ENCODE measurements at places on chromosomes 5 and 9. TPM values are rescaled to one million over a fixed set of nuclear protein-coding genes. Genes with fewer than 3 reads are reported as not detected.

DNA sequence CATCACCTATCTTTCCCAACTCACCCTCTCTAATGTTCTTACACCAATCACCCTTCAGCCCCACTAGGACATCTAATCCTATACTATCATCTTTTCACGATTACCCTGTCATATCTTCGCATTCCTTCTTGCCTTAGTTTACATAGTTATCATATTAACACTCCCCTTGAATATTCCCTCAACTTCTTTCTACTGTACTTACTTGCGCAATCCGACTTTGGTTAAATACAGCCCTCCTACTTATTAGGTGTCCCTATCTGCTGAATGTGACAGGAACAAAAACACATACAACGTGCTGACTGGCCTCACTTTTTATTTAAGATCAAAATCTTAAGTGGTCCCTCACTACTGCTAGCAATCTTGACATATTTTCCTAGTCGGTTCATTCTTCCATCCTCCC, 19.5 kb upstream of the HK3 start:
- DNase-seq = no peak

SPATA6L gene
- 0.47 TPM for polyA plus RNA-seq

LRRC19 gene
- polyA plus RNA-seq = 0.11 TPM

GRM6 gene
- 0.81 TPM for polyA plus RNA-seq

DNA sequence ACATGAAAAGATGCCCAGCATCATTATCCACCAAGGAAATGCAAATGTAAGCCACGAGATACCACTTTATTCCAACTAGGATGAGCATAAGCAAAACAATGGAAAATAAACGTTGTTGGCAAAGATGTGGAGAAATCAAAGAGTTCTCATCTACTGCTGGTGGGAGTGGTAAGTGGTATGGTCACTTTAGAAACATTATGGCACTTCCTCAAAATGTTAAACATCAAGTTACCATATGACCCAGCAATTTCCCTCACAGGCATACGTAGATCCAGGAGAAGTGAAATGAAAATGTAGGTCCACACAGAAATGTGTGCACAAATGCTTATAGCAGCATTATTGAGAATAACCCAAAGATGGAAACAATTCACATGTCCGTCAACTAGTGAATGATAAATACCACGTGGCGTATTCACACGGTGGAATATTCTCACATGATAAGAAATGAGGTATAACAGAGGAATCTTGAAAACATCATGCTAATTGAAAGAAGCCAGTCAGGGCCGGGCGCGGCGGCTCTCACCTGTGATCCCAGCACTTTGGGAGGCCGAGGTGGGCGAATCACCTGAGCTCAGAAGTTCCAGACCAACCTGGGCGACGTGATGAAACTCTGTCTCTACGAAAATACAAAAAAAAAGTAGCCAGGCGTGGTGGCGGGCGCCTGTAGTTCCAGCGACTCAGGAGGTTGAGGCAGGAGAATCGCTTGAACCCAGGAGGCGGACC, 16.4 kb upstream of the FLT4 start:
- no peak for DNase-seq

GABRP gene
- 0.90 TPM for polyA plus RNA-seq

SLC34A1 gene
- not detected for polyA plus RNA-seq

SNAPC3 gene
- 28.2 TPM for polyA plus RNA-seq

DNA sequence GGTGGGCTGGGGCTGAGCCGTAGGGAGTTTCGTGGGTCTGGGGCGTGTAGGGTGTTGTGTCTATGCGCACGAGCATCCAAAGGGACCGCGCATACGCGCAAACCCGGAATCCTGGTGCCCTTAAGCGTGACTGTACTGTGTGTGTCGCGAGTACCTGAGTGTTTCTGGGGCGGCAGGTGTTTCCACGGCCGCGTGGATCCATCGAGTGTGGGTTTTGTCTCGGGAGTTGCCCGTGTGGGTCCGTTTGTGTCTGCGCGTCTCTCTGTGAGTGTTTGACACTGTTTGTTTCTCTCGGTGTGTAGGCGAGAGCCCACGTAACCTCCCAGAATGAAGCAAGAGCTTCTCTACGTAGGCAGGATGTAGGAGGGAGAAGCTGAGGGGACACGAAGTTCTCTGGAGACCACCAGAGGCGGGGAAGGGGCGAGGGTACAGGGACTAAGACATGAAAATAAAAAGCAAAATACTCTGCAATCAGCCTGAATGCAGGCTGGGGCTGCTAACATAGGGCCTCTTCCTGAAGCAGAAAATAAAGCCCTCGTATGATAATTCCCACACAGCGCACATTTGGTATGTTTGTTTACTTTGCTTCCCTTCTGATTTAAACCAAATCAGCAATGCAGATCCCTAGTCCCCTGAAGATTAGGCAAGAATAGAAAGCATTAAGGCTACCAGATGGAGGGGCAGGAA, 588 bp upstream of the BRINP1 start:
- DNase-seq = no peak

DNA sequence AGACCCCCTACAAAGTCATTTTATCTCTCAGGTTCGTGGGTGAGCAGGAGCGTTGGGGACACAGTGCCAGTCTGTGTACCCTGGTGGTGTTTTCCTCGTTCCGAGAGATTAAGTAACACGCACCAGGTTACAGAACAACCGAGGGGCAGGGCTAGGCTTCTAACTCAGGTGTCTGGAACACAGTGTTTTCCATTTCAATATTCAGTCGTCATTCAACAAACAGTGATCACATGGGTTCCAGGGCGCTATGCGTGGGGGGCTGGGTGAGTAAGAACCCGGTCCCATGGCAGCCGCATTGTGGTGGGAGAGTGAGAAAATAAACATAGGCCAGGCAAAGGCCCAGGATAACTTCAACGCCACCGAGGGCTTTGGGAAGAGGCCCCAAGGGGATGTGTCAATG, 55.9 kb upstream of the RNU6ATAC start:
- no peak for DNase-seq

GRCh38 chr5:91219803-91220371, 163.2 kb downstream of the ARRDC3 start:
- DNase-seq = no peak

DNA sequence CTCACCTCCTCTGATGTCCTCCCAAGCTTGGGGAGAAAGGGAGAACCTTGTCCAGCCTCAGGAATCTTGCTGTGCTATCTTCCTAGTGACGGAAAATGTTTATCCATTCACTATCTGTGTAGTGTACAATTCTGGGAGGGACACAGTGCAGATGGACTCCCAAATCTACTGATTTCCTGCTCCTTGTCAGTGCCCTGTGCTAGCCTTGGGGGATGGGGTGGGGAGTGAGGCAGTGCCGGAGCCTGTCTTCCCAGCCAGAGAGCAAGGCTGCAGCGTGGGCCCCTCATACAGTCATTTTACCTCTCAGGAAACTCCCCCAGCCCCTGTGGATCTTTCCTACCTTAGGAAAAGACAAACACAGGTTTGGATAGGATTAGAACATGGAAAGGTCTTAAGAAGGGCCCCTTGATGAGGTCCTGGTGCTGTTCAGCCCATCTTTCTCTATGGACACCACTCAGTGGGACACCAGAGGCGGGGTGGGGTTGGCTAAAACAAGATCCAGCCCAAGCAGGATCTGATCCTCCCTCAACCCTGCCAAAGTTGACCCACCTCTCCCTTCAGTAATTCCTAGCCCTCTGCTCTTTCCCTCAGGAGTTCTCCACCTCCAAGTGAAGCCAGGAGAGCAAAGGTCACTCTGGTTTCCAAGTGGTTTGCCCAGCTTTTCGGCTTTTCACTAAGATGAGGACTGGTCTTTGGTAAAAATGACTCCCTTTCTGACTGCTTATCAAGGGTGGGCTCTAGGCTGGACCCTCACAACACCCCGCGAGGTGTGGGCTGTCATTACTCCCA, 3.4 kb downstream of the DOLK start:
- DNase-seq = no peak

DNA sequence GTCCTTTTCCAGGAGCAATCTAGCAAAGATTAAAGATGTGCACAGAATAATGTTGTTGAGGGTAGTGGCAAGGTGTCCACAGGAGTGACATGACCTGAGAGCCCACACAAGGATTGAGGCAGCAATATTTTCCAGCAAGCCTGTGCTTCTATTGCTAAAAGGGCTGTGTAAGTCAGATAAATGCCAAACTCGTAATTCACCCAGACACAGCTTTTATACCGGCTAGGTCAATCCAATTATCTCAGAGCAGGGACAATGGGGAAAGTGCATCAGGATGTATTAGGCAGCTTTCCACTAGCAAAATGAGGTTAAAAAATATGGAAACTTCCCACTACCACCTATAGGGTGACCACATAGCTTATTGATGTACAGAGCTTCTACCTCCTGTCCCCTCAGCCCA, 34.8 kb upstream of the RAB3C start:
- DNase-seq = no peak

DNA sequence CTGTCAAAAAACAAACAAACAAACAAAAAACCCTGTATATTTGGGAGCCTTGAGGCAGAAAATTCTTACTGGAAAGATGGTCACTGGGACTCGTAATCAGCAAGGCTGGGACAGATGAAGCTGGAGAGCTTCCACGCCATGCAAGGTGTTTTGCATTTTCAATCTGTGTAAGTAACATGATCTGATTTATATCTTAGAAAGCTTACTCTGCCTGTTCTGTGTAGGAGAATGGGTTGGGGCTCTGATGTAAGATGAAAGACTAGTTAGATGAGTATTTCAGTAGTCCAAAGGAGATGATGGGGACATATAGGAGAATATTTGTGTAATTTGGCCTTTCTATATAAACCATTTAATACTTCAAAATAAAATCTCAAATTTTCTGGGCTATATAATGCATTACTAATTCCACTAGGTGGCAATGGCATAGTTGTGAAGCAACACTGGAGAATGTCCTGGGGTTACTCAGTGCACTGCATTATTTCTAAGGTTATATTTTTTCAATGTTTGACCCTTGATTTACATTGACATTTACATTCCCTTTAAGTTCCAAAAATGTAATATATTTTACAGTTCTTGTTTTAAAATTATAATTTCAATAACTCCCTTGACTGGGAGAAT, 21.9 kb upstream of the FSD1L start:
- no peak for DNase-seq

GRCh38 chr5:61498121-61498520, 166.1 kb downstream of the ZSWIM6 start:
- DNase-seq = no peak

LCN2 gene
- 1.1 TPM for polyA plus RNA-seq

MGAT4B gene
- 60.7 TPM for polyA plus RNA-seq

SLC2A6 gene
- polyA plus RNA-seq = 1.2 TPM

MRPL36 gene
- 30.9 TPM for polyA plus RNA-seq

POLR3G gene
- 1.8 TPM for polyA plus RNA-seq

GRCh38 chr9:71721855-71722254, 46.5 kb downstream of the CEMIP2 start:
- DNase-seq = no peak

DNA sequence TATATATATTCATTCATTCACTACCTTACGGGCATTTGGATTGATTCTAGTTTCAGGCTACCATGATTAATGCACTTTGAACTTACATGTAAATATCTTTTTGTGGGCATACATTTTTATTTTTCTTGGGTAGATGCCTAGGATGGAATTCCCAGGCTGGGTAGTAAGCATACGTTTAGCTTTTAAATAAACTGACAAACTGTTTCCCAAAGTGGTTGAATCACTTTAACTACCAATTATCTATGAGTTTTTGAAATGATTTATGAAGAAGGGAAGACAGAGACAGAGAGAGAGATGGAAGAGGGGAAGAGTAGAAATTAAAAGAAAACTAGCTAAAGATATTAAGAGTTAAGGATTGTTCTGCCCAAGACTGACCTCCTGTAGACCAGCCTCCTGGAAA, 612.6 kb downstream of the PSAT1 start:
- no peak for DNase-seq

ESM1 gene
- polyA plus RNA-seq = 1.7 TPM

DNA sequence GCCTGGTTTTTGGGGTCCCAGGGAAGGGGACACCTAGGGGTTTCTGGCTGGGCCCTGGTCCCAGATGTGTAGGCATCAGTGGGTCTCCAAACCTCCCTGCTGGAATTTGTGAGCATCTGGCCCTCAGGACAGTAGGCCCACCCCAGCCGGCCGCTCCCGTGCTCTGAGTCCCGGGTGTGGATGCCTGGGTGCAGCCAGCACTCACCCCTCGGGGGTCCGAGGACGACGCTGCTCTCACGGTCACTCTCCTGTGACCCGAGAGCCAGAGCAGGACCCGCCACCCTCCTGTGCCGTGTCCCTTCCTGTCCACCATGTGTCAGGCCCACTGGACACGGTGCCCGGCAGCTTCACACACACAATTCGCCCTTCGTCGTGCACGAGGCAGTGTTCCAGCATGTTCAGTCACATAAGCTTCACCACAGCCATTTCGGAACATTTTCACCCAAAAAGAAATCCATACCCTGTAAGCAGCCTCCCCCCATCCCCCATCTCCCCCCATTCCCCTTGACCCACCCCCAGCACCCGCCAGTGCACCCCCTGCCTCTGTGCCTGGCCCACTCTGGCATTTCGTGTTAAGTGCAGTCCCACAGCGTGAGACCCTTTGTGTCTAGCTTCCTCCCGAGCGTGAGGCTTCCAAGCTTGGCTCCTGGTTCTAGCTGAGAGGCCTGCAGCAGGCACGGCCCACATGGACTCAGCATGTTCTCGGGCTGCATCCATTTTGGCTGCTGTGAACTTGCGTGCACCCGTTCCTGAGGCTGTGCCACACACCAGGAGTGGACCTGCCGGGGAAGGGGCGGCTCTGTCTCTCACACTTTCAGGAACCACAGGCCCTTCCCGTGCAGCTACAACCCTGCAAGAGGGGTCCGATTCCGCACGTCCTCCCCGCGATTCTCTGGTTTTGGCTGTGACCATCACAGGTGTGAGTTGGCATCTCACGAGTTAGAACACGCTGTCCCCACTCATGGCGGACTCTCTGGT, 40.5 kb downstream of the NKD2 start:
- DNase-seq = no peak

- DNase-seq = peak; percentile 35
Observed at GRCh38 chr5:161966564-161966963, 101.0 kb upstream of the GABRG2 start.
